ENCODE measurements at places on chromosomes 3 and 15. TPM values are rescaled to one million over a fixed set of nuclear protein-coding genes. Genes with fewer than 3 reads are reported as not detected.
A peak's percentile ranks its signal among the peaks of the same experiment; 100 is the strongest.

NRG4 gene
- not detected for total RNA-seq

RLBP1 gene
- total RNA-seq = not detected

CFAP20DC gene
- 1.5 TPM for total RNA-seq

HEMK1 gene
- 101 TPM for total RNA-seq

USP50 gene
- total RNA-seq = not detected

PLCL2 gene
- total RNA-seq = 19.7 TPM

CCDC174 gene
- 14.2 TPM for total RNA-seq

DISP2 gene
- 0.20 TPM for total RNA-seq

FETUB gene
- total RNA-seq = not detected

NDN gene
- total RNA-seq = 2.6 TPM

CPB1 gene
- not detected for total RNA-seq

LRRN1 gene
- total RNA-seq = 1.3 TPM

ADAMTSL3 gene
- not detected for total RNA-seq

MTFMT gene
- 21.0 TPM for total RNA-seq

- DNase-seq = no peak
These were observed 73.1 kb upstream of the HES1 start for GRCh38 chr3:194062830-194063229.

GRCh38 chr3:147616998-147617619 lies 207.9 kb downstream of the ZIC1 start:
- no peak for DNase-seq

GRCh38 chr15:90530250-90531051 lies 728 bp downstream of the CRTC3 start:
- DNase-seq = peak; percentile 63

GRCh38 chr3:9115336-9115735 lies 134.1 kb downstream of the SRGAP3 start:
- no peak for DNase-seq

DNA sequence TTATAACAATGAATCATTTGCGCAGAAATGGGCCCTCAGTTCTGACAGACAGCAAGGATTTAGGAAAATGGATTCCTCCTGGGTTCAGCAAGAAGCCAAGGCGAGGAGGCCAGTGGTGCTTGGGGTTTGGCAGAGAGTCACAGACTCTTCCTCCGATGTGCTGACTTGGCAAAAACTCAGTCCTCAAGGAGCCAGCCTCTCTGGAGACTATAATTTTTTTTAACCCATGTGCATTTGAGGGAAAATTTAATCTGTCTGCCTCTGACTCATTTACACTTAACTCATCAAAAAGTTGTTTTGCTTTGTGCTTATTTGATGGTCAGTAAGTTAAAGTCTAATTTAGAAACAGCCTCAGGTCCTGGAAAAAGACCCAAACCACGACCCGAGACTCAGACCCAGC lies 34.2 kb upstream of the SLC24A5 start:
- DNase-seq = no peak

DNA sequence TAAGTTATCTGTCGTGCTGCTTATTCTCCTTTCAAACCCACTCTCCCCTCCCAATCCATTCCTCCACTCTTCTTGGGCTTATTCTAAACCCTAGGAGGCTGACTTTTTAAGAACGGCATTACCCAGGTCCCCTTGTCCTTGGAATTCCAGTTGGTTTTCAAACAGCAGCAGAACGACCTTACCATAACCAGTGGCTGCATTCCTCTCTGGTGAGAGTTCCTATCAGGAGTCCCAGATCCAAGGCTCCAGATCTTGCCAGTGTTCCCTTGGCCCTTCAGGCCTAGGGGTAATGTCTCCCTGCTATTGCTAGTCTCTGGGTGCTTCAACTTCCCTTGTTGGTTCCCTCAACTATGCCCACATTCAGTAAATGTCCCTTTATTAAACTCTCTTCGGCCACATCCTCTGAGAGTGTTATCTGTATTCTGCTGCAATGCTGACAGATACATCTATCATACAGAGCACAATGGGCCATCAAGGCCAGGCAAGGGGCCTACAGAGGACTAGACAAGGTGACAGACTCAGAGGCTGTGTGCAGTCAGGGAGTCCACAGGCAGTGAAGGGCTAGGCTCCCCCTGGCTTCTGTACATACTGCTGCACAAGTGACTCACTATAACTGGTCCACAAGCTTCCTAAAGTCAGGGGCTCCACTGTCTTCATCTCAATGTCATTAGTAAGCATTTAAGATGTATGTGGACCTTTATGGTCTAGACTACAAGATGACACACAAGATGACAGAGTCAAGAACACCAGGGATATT lies 10.1 kb downstream of the LYSMD2 start:
- peak; percentile 52 for DNase-seq

DNA sequence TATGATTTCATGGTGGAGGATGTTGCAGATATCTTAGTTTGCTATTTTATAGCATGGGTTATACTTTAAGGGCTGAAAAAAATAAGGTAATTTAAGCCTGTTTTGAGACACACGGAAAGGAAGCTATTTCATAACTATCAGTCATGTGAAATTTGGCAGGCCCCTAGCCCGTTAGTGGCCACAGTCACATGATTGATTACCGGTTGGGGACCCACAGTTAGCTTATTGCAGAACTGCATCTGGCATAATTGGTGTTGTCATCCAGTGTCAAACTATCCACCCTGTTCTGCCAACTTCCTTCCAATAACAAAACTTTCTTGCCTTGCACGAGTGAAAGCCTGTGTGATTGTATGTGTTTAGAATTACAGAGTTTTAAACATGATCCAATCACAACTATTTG lies 35.2 kb downstream of the FNDC3B start:
- no peak for DNase-seq

GRCh38 chr3:154904328-154904727 lies 175.8 kb upstream of the MME start:
- no peak for DNase-seq

DNA sequence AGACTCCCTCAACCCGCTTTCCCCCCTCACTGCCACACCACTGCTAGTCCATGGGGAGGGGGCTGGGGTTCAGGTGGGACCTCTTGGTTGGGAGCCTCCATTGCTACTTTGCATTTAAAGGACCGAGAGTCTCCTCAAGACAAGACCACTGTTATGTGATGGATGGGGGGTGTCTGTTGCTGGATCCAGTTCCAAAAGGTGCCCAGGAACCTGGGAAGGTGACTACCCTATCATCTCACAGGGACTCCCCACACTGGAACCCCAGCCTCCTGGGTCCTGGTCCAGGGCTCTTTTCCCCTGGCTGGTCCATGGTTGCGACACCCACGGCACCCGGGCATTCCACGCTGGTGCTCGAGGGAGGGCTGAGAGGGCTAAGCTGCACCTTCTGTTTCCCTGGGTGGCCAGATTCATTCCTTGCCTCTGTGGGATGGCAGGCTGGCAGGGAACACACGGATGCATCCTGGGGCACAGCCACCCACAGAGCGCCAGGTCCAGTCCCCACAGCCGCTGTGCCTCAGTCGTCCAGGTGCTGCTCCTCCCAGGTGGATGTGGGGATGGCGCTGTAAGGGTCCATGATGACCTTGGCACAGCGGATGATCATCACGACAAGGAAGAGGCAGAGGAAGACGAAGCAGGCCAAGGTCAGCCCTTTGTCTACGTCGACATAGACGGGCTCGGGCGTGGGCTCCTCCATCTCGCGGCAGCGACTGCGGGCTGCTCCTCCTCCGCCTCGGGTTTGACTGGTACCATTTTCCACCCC lies 48.6 kb downstream of the FAH start:
- no peak for DNase-seq

GRCh38 chr3:115488409-115488808 lies 134.9 kb upstream of the GAP43 start:
- no peak for DNase-seq

- no peak for DNase-seq
These were observed 11.8 kb downstream of the AAGAB start for GRCh38 chr15:67242708-67243111.

GRCh38 chr3:40109641-40110490 lies 199.6 kb upstream of the EIF1B start:
- DNase-seq = no peak

DNA sequence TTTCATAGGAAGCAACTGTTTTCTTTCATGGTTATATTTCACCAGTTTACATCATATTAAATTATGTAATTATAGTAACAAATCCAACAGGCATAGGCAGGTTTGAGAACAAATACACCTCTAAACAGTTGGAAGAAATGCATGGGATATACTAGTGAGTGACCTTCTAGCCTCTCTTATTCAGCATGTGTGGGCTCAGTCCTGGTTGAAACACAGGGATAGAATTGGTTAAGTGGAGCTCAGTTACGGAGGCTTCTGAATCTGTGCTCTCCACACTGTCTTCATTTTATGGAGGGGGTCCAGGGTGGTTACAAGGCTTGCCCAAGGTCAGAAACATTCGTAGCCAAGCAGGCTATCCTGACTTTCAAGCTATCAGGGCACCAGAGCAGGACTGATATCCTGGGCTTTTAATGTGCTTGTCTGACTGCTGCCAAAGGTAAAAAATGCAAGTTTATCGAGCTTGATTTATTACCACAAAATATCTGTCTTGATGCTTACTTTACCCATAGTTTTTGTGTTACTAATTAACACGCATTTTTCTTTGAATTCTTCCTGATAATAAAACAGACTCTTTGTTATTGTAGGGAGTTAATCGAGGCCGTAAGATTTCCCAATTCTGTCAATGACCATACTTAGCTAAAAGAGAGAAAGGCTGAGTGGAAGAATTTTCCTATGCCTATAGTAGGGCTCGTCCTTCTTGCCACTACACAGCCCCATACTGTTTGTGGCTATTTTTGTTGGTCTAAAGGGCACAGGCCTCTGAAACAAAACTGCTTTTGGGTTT lies 89.6 kb downstream of the FILIP1L start:
- DNase-seq = no peak

- DNase-seq = no peak
These were observed 59.5 kb upstream of the MCF2L2 start for GRCh38 chr3:183487896-183488295.

- DNase-seq = no peak
These were observed 39.0 kb downstream of the GABPB1 start for GRCh38 chr15:50315814-50316630.

GRCh38 chr3:193905541-193906396 lies 230.2 kb upstream of the HES1 start:
- no peak for DNase-seq

- no peak for DNase-seq
These were observed 353.7 kb downstream of the RSL24D1 start for GRCh38 chr15:54843006-54843405.

GRCh38 chr3:16898595-16899395 lies 14.0 kb downstream of the PLCL2 start:
- DNase-seq = peak; percentile 34

- DNase-seq = no peak
These were observed 66.6 kb downstream of the CBLB start for GRCh38 chr3:105802118-105802706.

- DNase-seq = no peak
These were observed 2.4 kb downstream of the COLQ start for GRCh38 chr3:15519096-15519495.

DNA sequence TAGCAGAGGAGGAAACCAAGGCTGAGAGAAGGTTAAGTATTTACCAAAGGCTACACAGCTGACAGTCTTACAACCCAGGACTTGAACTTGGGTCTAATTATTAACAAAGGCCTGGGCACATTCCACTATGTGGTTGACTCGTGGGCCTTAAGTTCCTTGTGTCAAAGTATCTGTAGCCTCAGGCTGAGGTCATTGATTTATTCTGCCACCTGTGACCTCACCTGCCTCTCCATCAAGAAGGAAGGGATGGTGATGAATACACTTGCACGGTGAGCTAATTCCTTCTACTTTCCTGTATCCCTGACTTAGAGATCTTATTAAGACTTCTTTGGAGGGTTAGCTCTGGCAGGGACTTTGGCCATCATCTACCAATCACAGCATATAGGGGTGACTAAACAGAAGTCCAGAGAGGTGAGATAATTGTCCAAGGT lies 19.9 kb upstream of the LRRC58 start:
- no peak for DNase-seq

- no peak for DNase-seq
These were observed 53.5 kb downstream of the BFSP2 start for GRCh38 chr3:133453383-133453782.

GRCh38 chr3:188752850-188753249 lies 418.9 kb upstream of the TPRG1 start:
- no peak for DNase-seq

DNA sequence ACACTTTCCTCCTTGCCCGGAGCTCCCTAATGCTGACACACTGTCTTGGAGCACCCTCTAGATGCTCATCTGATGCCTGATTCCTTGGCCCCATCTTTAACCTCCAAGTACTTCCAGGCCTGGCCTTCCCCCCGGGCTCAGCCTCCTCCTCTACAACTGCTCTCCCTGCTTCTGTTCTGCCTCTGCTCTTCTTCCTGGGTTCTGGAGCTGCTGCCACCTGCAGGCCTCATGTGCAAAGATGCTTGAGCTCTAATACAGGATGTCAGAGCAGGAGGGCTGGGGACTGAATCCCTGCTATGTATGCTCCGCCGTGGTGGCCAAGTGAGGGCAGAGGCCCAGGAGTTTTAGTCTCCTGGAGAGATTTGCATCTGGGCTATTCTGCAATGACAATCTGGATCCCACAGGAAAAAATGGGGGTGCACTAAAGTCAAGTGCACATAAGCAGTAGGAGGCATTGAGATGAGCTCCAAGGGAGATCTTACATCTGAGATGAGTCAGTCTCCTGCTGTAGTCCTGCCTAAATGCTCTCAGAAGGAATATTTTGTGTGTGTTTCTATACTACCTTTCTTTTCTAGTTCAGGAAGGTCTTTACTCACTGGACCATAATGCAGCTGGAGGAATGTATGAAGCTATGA lies 296.3 kb downstream of the UACA start:
- peak; percentile 72 for DNase-seq

DNA sequence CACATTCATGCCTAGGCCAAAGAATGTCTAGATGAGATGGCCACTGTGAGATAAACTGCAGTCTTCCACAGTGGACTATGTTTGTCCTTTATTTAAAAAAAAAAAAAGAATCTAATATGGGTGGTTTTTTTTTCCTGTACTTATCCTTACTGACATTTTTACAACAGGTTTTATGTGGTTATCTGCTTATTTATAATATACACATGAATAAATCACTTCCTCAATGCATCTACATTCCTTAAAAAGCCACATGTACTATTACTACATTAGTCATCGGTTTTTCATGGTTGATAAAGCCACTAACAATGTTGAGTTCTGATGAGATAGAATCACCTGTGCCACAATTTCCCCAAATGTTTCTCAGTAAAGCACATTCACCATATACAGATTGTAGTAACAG lies 341.3 kb upstream of the THBS1 start:
- no peak for DNase-seq

DNA sequence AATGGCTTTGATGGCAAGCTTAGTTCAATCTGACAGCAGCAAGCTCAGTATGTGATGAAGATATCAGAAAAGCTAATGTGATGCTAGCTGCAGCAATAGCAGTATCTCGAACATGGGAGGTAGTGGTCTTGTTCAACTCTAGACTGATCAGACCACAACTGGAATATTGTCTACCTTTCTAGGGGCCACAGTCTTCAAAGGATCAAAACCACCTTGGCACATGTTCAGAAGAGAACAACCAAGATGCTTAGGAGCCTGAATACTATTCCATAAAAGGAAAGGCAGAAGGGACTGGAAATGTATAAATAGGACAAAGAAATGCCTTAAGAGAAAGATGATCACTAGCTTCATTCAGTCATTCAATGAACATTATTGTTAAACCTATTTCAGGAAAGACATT lies 2.3 kb downstream of the C3orf70 start:
- no peak for DNase-seq

- DNase-seq = no peak
These were observed 107.0 kb downstream of the ALCAM start for GRCh38 chr3:105473521-105474223.

Measured in activated CD8-positive, alpha-beta T cell treated with anti-CD3 and anti-CD28 coated beads for 36 hours (primary cell).